ENCODE measurements at places on chromosomes 13 and 19.
A peak's percentile ranks its signal among the peaks of the same experiment; 100 is the strongest.

DNA sequence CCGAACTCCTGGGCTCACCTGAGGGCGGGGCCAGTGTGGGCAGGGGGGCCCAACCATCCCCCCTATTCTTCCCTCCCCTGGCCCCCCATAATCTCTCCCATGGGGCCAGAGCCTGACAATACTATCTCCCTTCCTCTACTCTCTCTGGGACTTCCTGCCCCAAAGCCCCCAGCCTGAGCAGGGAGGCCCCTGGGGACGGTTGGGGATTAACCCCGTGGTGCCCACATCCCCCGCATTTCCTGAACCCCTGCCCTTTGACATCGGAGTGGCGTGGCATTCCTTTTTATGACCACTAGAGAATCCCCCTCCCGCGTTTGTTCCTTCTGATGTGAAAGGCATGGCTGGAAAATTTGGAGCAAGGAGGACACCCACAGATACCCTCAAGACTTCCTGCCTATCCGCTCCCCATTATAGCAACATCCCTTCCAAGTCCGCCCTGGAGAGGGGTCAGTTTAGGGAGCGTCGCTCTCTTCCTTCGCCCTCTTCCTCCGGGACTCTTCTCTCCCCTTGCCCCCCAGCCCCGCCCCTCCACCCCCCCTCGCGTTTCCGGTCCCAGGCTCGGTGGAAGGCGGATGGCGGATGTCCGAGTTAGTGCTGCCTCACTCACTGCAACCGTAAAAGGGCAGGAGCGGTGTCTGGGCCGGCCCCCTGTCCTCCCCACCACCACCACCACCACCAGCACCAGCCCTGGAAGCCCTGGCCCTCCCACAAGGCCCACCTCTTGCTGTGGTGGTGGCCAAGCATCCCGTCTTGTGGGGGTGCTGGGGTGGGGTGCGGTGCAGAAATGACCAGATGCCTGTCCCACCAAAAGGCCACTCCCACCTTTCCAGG is 1.8 kb downstream of the VASP start:
- no peak for DNase-seq

DNA sequence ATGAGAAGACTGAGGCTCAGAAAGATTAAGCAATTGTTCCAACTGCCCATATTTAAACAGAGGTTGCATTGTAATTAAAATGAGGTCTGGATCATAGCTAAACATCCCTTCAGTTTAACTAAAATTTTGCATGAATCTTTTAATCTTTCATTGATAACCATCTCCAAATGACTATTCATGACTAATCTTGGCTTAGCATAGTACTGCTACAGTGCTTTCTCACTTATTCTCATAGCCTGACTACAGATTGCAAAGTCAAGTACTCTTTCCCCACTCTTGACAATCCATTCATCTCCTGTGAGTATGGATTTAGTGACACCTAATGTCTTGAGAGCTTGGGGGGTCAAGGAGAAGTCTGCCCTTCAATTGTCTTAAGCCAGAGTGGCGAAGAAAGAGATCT is 258.4 kb downstream of the RFC3 start:
- DNase-seq = no peak

GRCh38 chr19:38250821-38251563 is 5.2 kb downstream of the PPP1R14A start:
- DNase-seq = peak; percentile 83

- peak; percentile 70 for DNase-seq
Observed at GRCh38 chr13:80337288-80338081, 3.4 kb downstream of the SPRY2 start.

DNA sequence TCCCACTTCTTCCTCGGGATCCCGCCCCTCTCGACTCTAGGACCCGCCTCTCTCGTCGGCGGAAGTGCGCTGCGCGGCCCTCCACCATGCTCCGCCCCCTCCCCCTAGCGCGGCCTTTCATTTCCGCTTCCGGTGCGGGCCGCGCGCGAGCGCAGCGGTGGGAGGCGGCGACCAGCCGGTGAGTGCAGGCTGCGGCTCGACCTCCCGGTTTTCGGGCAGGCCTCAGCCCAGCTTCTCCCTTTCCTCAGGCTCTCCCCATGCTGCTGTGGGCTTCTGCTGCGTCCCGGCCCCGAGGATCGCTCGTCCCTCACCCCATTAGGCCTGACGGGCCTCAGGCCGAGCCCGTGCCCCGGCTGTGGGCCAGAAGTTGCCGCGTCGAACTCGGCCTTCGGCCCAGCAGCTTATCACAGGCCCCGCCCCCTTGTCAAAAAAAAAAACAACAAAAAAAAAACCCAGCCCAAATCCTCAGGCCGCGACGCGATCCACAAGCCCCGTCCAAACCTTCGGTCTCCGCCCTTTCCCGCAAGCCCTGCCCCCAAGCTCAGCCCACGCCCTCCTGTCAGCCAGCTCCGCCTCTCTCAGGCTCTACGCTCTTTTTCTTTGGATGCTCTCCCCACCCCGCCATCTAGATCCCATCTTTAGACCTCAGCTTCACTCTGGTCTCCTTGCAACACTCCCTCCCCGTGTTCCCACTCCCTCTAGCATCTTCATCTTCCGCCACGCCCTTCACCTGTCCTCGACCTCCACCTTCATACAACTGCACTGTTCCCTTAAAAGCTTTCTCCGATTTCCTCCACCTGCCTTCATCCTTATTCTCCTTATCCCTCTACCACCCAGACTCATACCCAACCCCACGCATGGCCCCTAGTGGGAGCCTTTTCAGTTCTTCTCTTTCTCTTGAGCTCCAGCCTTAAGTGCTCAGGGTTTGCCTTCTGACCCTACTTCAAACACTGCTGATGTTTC is at the start of gene CLASRP:
TSS of gene CLASRP (plus strand) at position 115 of the 963 bp plus-strand sequence. CDS start 1,168 bp downstream, outside the sequence.
- DNase-seq = peak; percentile 93

DNA sequence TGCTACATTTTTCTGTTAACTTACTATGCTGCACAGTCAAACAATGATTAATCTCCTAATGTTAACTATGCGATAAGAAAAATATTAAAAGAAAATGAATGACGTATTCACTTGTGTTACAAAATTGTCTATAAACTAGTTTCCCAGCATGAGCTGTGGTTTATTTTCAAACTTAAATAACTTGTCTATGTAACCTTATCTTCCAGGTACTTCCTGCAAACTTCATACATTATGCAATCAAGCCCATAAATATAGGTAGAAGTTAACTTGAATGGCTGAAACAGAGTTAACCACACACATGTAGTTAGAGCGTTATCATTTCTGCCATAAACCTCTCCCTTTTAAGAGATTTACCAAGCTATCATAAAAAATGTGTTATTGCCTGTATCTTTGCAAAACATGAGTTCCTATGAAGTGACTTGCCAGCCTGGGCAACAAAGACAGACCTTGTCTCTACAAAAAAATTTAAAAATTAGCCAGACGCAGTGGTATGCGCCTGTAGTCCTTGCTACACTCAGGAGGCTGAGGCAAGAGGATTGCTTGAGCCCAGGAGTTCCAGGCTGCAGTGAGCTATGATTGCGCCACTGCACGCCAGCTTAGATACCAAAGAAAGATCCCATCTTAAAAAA is 17.7 kb upstream of the KLF5 start:
- DNase-seq = no peak

DNA sequence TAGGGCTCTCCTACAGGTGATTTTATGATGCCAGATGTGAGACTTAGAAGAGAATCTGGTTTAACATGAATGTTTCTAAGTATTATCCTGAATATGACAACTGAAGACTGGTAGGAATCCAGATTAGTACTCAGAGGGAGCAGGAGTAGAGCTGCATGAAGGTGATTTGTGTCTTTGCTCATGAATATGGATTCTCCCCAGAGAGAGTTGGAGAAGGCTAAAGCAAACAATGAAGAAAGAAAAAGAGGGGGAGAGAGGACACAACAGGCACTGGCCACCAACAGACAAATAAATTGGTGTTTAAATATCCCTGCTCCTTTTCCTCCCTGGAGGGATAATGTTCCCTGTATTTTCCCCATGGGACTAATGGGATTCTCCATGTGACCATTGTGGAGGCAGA is 427.0 kb upstream of the KLF12 start:
- no peak for DNase-seq

GRCh38 chr19:32662186-32662585 is 12.8 kb downstream of the ANKRD27 start:
- no peak for DNase-seq

DNA sequence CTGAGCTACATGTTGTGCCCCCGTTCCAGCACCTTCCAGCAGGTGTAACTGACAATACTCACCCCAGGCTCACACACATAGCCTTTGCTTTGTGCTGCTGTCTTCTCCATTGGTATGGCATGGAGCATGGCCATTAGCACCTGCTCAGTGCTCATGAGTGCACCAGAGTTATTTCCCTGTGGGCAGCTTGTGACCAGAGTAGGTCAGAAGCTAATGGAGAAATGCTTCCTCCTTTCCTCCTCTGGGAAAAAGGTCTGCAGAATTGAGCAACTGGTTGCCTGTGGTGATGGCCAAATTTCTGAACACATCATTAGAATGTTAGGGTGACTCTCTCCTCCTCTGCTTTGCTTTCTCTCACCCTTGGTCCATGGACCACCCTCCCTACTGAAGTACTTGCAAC is 344.5 kb upstream of the TMTC4 start:
- DNase-seq = no peak

GRCh38 chr19:52658595-52658994 is 20.4 kb upstream of the ZNF83 start:
- peak; percentile 17 for DNase-seq

- DNase-seq = no peak
Observed at GRCh38 chr19:42198676-42199439, 18.6 kb downstream of the DEDD2 start.

DNA sequence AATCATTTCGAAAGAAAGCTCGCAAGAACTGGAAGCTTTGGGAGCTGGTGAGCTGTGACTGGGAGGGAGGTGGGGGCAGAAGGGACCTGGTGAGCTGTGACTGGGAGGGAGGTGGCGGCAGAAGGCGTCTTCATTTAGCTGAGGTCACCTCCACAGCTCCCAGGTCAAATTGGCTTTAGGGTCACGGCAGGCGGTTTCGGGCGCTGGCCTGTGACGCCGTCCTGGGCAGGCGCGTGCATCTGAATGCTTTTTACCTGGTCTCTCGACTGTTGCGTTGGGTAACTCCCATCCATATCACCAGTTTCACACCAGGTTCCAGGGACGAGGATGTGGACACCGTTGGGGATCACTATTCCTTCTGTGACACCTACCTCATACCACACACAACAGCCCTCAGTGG is 29.2 kb downstream of the C2CD4C start:
- DNase-seq = no peak

- DNase-seq = no peak
Observed at GRCh38 chr13:112874751-112875300, 94.2 kb upstream of the MCF2L start.

GRCh38 chr13:72570019-72570418 is 157.4 kb downstream of the MZT1 start:
- no peak for DNase-seq

DNA sequence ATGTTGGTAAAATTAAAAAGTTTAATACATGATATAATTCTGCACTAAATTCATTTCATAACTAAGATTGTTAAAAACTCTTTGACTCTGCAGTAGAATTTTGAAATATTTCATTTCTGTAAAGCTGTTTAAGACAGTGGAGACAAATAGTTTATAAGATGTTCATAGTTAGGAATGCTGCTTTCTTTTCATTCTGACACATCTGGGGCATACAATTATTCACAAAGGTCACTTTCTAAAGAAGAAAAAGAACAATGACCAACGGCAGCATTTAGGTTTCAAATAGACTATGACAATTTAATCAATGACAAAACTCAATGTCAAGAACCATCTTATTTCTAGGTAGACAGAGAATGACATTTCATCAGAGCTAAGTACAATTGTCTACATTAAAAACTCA is 1422.1 kb downstream of the PCDH9 start:
- DNase-seq = no peak

DNA sequence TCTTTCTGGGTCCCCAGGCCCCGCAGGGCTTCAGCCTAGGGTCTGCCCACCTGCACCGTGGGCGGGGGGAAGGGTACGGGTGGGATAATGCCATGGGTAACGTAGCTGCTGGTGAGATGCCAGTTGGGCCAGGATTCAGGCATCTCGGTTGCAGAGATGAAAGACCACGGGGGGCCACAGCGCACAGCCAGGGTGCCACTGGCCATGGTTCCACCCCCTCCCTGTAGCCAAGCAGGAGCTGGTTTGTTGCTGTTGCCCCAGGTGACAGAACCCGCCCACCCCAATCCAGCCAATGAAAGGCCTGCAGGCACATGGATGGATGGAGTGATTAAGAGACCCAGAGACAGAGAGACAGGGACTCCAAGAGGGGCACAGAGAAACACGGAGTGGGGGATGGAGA is 1.0 kb upstream of the CGB7 start:
- DNase-seq = no peak

DNA sequence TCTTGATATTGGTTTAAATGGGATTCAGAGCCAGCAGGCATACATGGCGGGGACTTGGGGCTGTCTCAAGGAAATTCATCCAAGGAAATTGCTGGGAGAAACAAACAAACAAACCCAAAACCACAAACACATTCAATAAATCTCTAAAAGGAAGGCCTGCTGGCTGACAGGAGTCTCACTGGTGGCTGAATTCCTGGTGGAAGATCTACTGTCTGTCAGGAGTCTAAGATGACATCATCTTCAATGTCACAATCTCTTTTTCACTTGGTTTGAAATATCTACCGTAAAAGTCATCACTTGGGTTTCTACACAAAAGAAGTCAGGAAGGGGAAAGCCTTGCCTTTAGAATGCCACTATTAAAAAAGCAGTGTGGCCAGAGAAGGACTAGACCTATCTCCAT is 87.9 kb downstream of the KLF5 start:
- DNase-seq = no peak

GRCh38 chr13:79780240-79780639 is 299.3 kb downstream of the NDFIP2 start:
- DNase-seq = no peak

GRCh38 chr19:5074407-5074806 is 105.5 kb downstream of the KDM4B start:
- DNase-seq = no peak

- no peak for DNase-seq
Observed at GRCh38 chr19:3279306-3279705, 54.8 kb downstream of the CELF5 start.

GRCh38 chr13:24250376-24251057 is 58.9 kb upstream of the C1QTNF9 start:
- no peak for DNase-seq

GRCh38 chr19:38729653-38730469 is 14.4 kb downstream of the CAPN12 start:
- DNase-seq = no peak

GRCh38 chr19:56934438-56935090 is 94.0 kb upstream of the PEG3 start:
- no peak for DNase-seq

GRCh38 chr13:31980830-31981229 is 50.7 kb upstream of the FRY start:
- DNase-seq = no peak

GRCh38 chr13:32165796-32166195 is 134.2 kb downstream of the FRY start:
- DNase-seq = no peak

DNA sequence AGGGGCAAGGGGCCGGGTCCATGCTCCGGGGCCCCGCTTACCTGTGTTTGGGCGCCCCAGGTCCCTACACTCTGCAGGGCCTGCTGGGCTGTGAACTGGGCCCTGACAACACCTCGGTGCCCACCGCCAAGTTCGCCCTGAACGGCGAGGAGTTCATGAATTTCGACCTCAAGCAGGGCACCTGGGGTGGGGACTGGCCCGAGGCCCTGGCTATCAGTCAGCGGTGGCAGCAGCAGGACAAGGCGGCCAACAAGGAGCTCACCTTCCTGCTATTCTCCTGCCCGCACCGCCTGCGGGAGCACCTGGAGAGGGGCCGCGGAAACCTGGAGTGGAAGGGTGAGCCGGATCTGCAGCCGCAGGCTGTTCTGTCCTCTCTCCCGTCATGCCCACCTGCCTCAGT is 1.7 kb downstream of the FCGRT start:
- no peak for DNase-seq
